ENCODE measurements at places on chromosomes 7 and 10.

DNA sequence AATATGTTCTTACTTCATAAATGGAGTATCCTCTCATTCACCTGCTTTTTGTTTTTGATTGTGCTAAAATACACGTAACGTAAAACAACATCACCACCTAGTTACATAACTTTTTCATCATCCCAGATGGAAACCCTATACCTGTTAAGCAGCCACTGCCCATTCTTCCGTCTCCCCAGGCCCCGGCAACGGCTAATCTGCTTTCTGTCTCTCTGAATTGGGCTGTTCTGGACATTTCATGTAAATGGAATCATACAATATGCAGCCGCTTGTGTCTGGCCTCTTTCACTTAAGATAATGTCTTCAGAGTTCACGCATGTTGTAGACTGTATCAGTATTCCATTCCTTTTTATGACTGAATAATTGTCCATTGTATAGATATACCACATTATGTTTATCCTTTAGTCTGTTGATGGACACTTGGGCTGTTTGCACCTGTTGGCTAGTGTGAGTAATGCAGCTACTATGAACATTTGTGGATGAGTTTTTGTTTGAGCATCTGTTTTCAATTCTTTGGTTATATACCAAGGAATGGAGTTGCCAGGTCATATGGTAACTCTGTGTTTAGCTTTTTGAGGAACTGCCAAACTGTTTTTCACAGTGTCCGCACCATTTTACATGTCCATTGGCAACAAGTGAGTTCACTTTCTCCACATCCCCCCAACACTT, 14.1 kb upstream of the SUN1 start:
- no peak for DNase-seq

GRCh38 chr7:111953611-111954010, 252.6 kb downstream of the DOCK4 start:
- no peak for DNase-seq

GRCh38 chr10:110358278-110358677, 53.6 kb upstream of the SMNDC1 start:
- no peak for DNase-seq

DNA sequence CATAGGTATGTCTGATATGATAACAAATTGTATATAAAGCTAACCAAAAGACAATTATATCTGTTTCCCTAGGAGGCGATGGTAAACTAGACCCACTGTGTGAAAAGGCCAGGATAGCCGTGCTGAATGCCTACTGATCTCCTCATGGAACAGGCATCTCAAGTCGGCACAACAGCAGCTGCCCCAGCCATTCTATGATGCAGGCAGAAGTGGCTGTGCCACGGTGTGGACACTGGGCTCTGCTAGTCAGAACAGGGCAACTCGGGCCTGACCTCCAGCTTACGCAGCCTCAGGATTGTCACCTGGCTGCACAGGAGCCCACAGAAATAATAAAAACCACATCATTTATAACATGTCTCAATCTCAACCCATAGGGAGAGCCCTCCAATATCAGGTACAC, 15.0 kb downstream of the C10orf53 start:
- DNase-seq, result no peak
